ENCODE measurements at places on chromosomes 5 and 9.

DNA sequence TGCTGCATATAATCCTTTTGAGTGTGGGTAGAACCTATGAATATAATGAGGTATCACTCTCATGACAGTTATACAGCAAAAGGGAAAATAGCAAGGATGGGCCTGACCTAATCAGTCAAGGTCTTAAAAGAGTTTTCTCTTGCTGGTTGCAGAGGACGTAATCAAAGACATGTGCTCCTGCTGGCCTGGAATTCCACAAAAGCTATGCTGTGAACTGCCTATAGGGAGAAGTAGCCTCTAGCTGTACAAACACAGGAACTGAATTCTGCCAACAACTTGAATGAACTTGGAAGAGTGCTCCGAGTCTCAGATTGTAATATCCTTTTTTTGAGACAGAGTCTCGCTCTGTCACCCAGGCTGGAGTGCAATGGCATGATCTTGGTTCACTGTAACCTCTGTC lies 195.6 kb downstream of the PLK2 start:
- DNase-seq: no peak

- DNase-seq: no peak
These were observed 113.8 kb downstream of the TMC1 start for GRCh38 chr9:72635197-72635596.

- DNase-seq: peak; percentile 97
These were observed 6.8 kb upstream of the FCHSD1 start for GRCh38 chr5:141657937-141658545.

- no peak for DNase-seq
These were observed 21.7 kb upstream of the PCAT7 start for GRCh38 chr9:94533155-94533554.

GRCh38 chr5:120124961-120125360 lies 339.1 kb upstream of the PRR16 start:
- no peak for DNase-seq

DNA sequence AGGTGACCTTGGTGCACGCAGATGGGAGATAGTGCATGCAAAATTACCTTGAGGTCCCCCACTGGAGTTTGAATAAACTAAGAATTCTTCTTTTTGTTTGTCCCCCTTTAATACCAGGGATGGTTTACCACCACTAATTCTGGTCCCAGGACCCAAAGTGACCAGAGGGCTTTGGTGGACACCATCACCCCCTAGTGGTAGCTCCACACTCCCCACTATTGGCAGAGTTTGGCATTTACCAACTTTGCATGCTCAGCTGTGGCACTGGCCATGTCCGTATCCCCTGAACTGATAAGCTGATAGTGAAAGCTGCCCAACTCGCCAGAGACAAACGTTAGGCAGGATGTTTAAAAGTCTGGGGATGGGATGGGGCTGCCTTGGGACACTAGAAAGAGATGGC lies 3.3 kb downstream of the ASTN2 start:
- peak; percentile 92 for DNase-seq

GRCh38 chr9:748861-749497 lies 92.5 kb upstream of the DMRT1 start:
- DNase-seq: no peak

DNA sequence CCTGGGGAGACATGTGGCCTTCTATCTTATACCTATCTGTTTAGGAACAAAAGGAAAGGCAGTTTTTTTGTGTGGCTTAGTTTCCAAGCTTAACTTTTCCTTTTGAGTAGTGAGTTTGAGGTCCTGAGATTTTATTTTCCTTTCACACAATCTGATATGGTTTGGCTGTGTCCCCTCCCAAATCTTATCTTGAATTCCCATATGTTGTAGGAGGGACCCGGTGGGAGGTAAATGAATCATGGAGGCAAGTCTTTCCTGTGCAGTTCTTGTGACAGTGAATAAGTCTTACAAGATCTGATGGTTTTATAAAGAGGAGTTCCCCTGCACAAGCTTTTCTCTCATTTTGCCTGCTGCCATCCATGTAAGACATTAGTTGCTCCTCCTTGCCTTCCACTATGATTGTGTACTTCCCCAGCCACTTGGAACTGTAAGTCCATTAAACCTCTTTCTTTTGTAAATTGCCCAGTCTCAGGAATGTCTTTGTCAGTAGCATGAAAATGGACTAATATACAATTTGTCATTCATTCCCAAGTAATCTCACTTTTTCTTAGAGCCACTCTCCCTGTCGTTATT lies 4.7 kb upstream of the CLTB start:
- no peak for DNase-seq
